ENCODE measurements at places on chromosomes 3 and 15.

- no peak for DNase-seq
Observed at GRCh38 chr3:113776564-113776963, 29.7 kb downstream of the ATP6V1A start.

DNA sequence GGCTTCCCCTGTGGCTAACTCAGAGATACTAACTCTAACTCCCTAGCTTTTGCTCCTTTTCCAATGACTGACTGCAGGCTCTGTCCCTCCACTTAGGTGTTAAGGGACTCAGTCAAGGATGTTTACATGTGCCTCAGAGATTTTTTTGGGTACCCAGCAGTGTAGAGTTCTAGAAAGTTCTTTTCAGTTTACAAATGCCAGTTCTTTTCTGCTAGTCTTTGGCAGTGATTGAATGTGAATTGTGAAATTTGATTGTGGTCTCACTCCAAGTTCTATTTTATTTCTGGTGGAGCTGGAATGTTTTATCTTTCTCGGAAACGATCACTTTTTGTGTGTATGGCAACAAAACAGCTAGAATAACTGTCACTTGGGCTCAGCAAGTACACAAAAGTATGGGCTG lies 60.6 kb downstream of the IL1RAP start:
- DNase-seq = no peak

DNA sequence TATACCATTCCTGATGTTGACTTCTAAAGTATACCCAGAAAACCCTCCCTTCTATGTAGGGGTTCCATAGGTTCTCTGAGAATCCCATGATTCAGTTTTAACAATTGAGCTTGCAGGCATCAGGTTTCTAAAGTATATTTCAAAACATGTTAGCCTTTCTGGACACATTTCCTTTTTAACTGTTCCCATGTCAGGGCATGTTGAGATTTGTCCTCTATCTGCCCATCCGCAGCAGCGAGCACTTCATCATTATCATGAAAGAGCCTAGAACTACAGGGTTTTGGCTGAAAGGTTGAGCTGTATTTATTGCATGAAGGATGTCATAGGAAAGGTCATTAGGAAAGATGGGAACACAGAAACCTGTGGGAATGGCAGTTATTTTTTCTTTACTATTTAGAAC lies 201.1 kb upstream of the BHLHE40 start:
- no peak for DNase-seq

DNA sequence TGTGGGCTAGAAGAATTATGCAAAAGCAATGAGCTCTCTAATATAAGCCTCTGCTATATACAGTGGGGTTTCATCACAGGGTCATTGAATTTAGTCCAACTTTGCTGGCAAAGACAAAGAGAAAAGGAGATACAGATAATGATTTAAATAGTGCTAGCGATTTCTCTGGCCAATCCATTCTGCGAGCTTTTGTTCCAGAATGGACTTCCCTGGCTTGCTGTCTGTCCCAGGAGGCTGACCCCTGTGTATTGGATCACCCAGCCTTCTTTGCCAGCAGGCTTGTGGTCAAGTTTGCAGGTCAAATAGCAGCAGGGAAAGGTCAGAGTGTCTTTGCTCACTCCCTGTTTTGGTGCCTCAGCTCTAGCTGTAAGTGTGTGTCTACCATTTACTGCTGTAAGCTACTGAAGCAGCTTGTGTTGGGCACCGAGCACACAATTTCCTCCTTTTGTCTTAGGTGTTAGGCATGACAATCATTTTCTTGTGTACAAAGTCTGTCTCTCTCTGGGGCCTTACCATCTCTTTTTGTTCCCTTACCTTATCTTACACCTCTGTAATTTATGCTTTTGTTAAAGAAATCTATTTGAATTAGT lies 55.7 kb downstream of the UNC13C start:
- DNase-seq = no peak

GRCh38 chr3:58163234-58163633 lies 47.5 kb downstream of the DNASE1L3 start:
- DNase-seq = no peak

DNA sequence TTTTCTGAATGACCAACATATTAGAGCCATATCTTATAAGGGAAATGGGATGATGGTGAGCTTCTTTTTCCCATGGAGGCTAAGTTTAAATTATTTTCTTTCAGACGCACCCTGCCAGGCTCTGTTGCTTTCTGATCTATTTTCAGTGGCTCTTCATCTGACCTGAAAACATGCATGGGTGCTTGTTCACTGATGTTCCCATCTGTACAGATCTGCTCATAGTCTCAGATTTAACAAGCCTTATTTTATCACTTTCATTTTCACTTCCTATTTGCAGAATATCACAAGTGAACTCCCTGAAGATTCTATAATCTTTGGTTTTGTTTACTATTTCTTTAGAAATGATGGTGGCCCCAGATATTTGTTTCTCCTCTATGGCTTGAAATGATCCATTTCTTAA lies 31.1 kb upstream of the SUCLG2 start:
- peak; percentile 2 for DNase-seq

DNA sequence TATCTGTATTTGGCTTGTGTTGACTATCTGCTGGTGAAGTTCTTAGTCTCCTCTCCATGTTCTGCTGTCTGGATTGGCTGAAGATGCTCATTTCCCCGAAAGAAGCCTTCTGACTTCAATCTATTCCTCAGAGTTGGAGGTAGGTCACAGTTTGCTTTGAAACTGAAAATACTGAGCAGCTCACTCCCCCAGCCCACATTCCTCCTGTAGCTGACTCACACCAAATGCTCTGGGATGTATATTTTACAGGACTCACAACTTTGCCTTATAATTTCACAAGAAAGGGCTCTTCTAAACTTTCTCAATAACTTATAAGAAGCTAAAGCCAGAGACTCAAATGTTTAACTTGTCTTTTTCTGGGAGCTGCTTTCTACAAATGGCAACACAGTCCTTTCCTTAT lies 36.3 kb upstream of the SNX4 start:
- DNase-seq = no peak

DNA sequence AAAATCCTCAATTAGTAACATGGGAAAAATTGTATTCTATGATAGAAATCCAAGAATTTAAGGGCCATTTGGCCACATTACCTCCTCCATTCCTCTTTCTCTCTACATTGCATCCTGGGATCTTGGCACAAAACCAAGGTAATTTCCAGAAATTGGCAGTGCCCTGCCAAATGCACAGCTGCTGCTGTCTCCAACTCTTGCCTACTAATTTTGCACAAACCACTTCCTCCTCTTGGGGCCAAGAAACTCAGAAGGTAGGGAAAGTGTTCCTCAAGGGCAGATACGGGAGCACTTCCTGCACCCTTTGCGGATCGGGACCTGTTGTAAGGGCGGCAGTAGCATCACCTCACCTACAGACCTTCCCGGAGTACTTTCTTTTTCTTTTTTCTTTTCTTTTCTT lies 57.8 kb downstream of the MAP3K13 start:
- DNase-seq = peak; percentile 4

GRCh38 chr15:65386886-65387285 lies 9.1 kb upstream of the IGDCC3 start:
- no peak for DNase-seq

DNA sequence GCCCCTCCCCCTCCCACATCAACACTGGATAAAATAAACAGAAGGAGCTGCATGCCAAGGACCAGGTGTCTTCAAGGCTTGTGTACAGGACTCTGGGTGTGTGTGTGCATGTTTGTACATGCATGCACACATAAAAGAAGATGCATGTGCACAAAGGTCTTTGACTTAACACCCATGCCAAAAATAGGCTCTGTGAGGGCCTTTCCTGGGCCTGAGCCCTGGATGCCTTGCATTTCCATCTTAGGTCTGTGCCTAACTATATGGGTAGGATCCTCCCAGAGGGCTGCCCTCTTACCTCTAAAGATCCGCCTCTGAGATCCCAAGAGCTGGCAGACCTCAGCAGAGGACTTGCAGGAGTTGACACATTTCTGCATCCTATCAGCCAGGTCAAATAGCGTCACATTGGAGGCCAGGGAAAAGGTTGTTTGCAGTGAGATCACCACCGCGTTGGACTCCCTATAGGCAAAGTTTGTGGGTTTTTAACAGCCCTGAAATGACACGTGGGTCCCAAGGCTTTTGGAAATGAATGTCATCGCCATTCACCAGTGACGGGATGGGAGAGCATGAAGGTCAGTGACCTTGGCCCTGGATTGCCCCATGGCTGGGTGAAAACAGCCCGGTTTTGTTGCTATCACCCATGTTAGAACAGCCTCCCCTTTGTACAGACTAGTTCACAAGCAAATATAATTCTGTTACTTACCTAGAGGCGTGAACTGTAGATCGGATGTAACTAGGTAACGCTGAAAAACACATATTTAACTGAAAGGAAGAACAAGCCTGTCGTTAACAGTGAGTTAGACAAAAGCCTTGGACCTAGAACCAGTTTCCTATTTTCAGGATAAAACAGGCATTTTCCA lies 54.0 kb downstream of the HEG1 start:
- no peak for DNase-seq

DNA sequence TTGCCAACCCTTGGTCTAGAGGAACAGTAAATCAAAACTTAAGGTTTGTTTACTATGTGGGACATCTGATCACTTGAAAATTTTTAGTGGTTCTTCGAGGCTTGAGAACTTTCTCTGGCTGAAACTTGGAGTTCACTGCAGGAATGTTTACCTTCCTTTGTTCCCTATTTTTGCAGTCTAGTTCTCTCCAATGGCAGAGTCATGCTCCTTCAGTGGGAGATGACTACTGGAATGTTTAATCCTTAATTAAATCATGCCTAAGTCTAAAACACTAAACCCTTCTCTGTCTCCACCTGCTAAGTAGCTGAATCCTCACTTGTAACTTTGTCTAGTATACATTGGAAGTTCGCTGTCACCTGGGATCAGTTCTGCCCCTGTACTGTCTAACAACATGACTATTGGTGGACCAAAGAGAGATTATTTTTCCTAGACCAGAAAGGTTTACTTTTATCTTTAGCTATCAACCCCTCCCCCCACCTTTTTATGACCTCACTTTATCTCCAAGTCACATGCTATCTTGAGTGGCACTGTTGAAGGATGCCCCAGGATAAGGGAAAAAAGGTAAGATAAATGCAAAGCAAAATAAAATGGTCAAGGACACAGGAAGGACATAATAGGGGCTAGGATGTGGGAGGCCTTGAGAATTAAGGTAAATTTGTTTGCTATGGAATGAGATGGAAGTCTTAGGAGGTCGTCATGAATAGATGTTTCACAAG lies 1.2 kb upstream of the ZNF609 start:
- no peak for DNase-seq

DNA sequence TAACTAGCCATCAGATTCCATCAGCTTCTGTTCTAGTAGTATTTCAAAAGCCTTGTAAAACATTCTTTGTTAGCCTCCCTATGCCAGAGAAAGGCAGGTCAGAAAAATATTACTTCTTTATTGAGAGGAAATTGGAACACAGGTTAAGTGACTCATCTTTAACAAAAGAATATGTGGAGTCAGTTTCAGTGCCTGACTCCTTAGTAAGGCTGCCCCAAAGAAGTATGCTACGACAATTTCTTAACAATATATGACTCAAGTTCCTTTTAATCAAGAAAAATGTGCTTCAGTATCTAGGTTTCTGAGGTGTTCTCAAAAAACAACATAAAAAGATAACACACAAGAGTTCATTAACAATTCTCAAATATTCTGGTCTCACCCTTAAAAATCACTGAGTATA lies 139.2 kb downstream of the VPS13C start:
- no peak for DNase-seq

- DNase-seq = no peak
Observed at GRCh38 chr3:98555025-98555379, 23.2 kb downstream of the GPR15 start.

- DNase-seq = no peak
Observed at GRCh38 chr3:18438586-18438985, 13.4 kb upstream of the SATB1 start.

DNA sequence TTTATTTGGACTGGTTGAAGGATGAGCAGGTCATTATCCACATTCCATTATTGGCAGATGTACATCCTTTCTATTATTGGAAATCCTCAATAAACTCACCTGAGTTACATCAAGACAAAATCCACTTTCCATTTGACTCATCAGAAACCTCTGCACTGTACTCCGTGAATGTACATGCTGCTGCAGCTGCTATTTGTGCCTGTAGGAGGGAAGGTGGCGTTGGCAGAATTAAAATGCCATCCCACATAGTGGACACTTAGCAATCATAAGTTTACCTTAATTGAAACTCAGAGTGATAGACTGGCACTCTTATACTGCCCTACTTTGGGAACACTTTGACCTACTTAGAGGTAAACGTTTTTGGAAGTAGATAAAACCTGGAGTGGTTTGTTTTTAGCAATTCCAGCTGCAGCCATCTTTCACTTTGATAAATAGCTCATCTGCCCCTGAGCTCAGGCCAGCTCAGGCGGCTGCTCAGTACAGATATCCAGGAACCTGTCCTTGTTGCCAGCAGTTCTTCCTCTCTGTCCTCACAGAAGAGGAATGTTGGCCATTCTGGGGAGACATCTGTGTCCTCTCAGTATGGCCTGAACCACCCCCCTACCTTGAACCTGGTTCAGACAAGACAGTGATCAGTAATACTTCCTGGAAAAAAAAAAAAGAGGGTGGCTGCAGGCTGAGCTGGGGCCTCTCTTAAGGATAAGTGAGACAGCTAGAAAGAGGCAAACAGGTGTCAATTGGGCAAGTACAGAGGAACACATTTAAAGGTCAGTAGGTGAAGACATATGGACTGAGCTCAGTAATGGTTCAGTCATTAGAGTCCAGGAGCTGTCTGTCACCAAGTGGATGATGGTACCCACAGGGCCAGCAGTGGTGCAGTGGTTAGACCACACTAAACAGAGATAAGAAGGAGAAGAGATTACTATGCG lies 153.4 kb upstream of the UMPS start:
- no peak for DNase-seq

GRCh38 chr15:27701956-27702355 lies 397.2 kb downstream of the OCA2 start:
- DNase-seq = no peak

GRCh38 chr3:113555138-113555537 lies 22.8 kb downstream of the SIDT1 start:
- DNase-seq = no peak

- no peak for DNase-seq
Observed at GRCh38 chr15:45116482-45117307, 2.6 kb downstream of the DUOXA2 start.

DNA sequence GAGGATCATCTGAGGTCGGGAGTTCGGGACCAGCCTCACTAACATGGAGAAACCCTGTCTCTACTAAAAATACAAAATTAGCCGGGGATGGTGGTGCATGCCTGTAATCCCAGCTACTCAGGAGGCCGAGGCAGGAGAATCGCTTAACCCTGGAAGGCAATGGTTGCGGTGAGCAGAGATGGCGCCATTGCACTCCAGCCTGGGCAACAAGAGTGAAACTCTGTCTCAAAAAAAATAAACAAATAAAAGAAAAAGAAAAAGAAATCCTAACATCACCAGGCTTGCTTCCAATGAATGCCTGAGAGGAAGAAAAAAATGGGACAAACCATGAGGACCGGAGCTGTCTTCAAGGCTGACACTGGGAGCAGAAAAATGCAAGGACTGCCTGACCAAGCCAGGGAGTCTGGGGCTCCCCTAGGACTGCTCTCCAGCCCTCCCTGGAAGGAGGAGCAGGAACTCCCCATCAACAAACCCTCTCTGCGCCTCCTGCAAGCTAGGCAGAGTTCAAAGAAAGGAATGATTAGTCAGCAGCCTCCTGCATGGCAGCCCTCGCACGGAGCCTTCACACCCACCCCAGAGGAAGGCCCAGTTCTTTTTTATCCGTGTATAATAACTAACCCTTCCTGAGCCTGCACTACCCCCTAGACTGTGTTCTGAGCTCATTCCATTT lies 55.4 kb downstream of the NUP210 start:
- DNase-seq = no peak
